Thoracic aorta (tissue), 2 donors: ENCODE measurements at places on chromosomes 13 and 19.

DNA sequence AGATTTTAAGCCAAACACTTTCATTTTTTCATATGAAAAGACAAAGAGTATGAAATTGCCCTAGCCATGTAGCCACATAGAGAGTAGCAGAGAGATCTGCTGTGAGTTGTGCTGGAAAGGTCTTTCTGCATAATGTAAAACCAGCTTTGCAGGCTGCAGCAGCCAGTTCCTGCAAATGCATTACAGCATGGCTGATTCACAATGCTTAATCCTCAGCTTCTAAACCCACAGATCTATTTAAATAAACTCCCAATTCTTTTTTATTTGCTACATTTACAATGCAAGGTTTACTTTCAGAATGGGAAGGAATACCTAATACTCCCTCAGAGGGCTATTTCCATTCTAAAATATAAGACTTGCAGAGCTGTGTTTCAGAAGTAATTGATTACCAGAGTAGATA is 185.6 kb upstream of the STARD13 start:
- DNase-seq = no peak

GRCh38 chr19:39998501-39998900 is 1.6 kb downstream of the ZNF546 start:
- no peak for DNase-seq

DNA sequence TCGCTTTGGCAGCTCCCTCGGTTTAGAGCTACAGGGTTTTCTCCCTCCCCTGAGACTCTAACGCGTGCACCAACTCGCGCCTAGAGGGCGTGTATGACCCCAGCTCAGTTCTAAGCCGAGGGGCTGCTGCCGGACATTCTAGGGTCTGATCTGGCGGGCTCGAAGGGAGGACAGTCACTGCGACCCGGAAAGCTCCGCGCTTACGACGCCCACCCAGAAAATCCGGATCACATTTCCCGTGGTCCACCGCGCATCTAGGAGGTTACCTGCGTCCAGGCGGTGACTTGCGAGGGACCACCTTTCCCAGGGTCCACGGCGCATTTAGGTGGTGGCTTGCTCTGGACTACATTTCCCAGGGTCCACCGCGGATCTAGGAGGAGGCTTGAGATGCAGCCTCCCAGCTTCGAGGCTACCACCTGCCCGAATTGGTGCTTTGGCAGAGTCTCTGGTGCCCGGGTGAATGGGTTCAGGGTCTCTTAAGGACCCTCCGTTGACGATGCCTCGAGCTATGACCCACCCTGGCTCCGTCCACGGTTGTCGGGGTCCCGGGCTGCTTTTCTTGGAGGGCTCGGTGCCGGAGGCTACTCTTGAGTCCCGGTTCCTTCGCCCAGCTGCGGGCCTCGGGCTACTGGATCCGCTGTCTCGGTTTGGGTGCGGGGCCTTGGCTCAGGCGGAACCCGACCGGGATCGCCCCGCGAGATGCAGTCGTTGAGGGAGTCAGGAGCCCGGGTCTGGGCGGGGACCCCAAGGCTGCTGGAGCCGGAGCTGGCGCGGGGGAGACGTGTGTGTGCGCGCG is 30.5 kb downstream of the ZNF146 start:
- no peak for DNase-seq

- no peak for DNase-seq
Measured at GRCh38 chr19:34229721-34230120, 24.6 kb upstream of the GARRE1 start.

DNA sequence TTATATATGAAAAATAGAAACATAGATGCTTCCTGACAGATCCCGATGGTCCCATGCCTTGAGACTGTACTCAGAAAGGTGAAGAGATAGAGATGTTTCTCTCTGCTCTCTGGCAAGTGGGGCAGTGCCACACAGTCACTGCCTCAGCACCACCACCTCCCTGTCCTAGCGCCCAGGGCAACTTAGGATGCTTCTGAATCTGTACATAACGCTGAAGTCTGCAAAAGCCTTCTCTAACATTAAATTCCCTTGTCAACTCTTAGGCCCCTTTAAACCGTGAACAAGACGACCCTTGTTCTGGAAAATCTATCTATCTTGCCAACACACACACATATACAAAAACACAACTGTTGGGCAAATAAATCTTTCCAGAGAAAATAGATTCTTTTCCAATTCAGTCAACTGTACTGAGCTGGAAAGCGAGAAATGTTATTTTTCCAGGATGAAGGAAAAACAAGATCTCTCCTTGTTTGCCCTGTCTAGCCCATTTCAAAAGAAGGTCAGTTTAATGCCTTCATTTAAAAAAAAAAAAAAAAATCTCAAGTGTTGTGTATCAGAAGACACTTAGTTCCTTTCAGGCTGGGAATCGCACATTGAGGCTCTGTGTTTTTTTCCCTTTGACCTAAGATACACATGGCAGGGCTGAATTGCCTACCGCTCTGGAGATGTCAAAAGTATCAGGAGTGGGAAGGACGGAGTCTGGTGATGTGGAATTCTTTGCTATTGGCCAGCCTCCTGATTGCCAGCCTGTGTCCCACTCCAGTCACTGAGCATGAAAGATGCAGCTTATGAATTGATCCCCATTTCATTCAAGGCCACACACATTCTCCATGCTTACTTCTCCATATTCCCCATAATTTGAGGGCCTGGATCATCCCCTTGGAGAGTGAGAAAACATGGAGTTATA is 241.4 kb downstream of the LACC1 start:
- DNase-seq = no peak

- no peak for DNase-seq
Measured at GRCh38 chr13:78339927-78340326, 263.4 kb downstream of the POU4F1 start.

DNA sequence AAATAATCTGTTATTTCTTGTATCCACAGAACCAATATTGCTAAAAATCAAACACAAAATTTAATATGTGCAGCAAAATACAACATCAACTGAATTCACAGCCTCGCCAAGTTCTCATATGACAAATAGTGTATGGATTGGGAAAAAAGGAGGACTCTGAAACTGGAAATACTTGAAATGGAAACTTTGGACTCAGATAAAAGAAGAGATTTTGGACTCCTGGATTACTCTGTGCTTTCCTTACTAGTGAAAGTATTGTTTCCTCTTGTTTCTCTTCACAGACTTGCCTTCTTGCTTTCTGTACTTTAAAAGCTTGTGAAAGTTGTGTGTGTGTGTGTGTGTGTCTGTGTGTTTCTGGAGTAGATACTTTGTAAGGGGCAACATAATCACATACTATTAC is 1596.3 kb downstream of the PCDH9 start:
- no peak for DNase-seq

- DNase-seq = no peak
Measured at GRCh38 chr13:33375421-33375820, 89.9 kb upstream of the STARD13 start.

GRCh38 chr13:101930331-101930730 is 471.5 kb downstream of the FGF14 start:
- DNase-seq = no peak

GRCh38 chr13:37656247-37656940 is 57.8 kb upstream of the POSTN start:
- no peak for DNase-seq

DNA sequence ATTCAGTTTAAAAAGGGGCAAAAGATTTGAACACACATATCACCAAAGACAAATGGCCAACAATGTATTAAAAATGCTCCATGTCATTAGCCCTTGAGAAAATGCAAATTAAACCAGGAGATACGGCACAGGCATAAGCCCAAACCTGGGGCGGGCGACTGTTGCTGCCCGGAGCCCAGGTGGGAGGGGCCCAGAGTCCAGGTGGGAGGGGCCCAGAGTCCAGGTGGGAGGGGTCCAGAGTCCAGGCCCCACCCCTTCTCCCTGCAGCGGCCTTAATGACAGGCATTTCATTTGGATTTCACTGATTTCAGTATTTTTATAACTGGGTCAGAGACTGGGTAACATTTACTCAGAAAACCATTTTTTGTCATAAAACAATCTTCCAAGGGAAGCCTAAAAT is 78.2 kb downstream of the RASA3 start:
- DNase-seq = no peak

DNA sequence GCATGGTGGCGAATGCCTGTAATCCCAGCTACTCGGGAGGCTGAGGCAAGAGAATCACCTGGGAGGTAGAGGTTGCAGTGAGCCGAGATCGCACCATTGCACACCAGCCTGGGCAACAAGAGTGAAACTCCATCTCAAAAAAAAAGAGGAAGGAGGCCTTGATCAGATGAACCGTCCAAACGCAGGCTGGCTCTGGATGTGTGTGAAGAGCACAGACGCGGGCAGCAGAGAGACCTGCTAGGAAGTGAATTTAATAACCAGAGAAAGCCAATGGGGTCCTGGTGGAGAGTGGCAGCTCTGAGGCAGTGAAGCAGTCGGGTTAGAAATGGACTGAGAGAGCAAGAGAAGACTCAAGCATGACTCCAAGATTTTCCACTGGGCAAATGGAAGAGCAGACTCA is 136.5 kb downstream of the RNF17 start:
- DNase-seq = no peak

GRCh38 chr13:90427322-90428272 is 919.9 kb upstream of the MIR17HG start:
- no peak for DNase-seq

- DNase-seq = no peak
Measured at GRCh38 chr13:114141261-114141996, 9.0 kb upstream of the RASA3 start.

DNA sequence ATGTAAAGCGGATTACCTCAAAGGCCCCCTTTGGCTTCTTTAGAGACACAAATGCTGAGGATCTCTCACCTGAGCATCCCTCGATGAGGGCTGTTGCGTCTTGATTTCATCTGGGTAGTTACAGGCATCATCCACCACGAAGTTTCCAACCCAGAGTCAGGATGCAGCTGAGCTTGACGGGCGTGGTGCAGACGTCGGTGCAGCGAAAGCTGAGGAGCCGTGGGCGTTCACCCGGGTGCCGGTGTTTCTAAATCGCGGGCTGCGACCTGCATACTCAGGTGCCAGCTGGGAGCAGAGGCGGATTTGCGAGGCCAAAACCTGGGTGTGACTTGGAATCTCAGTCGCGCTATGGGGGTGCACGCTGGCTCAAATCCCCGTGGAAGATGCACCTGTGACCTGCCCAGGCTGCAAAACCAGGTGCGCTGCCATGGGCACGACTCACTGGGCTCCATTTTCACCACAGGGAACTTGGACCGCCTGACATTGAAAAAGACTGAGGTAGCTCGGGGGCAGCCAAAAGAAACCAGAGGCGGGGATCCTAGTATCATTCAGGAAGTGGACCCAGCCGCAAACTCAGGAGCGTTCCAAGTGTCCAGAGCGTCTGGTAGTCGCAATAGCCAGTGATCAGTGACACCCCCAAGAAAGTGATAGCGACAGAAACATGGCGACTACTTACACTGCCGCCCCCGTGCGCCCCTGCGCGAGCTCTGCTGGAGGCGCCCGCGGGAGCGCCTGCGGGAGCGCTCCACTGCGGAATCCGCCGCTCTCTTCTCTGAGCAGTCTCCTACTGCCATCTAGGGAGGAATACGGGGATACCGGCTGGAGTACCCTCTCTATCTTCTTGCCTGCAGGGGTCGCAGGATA is 36.4 kb upstream of the IGFL4 start:
- DNase-seq = no peak

GRCh38 chr19:1000095-1000494 is at the start of gene GRIN3B:
Gene GRIN3B, plus strand, starts transcription at chr19:1000419. Its CDS starts 19 bp downstream, at chr19:1000438.
- DNase-seq = no peak

- no peak for DNase-seq
Measured at GRCh38 chr19:3586707-3587346, 1.5 kb downstream of the GIPC3 start.

GRCh38 chr13:99225078-99225477 is 24.4 kb downstream of the UBAC2 start:
- DNase-seq = no peak

DNA sequence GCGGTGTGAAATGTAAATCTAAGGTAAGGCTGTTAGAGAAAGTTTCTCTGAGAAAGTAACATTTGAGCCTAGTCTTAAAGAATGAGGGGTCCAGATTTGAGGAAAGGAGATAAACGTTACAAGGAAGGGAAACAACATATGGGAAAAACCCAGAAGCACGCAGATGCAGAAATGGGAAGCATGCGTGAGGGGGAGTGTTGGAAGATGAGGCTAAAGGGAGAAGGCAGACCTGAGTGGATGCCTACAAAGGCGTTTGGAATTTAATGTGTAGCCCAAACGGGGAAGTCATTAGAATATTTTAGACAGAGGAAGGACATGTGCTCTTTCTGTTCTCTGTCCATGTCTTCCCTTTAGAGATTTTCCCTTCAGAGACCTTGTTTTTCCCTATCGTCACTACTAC is 61.0 kb downstream of the TPT1 start:
- no peak for DNase-seq

- no peak for DNase-seq
Measured at GRCh38 chr13:49256841-49257240, 9.1 kb downstream of the CDADC1 start.

GRCh38 chr13:101970341-101970740 is 431.5 kb downstream of the FGF14 start:
- no peak for DNase-seq

DNA sequence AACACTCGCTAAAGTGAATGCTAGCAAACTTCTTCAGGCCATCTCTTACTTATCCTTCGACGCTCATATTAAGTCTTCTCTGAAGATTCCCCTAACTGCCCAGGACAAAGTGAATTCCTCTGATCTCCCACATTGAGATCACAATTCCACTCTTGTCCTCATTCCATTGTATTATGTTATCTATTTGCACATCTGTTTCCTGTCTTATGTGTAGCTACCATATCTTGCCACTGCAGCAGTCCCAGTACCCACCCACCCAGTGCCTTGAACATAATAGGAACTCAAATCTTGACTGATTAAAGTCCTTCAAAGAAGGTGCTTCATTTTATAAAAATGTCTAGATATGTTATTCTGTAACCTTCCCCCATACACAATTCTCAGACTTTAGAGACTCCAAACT is 702.3 kb downstream of the DIAPH3 start:
- no peak for DNase-seq

DNA sequence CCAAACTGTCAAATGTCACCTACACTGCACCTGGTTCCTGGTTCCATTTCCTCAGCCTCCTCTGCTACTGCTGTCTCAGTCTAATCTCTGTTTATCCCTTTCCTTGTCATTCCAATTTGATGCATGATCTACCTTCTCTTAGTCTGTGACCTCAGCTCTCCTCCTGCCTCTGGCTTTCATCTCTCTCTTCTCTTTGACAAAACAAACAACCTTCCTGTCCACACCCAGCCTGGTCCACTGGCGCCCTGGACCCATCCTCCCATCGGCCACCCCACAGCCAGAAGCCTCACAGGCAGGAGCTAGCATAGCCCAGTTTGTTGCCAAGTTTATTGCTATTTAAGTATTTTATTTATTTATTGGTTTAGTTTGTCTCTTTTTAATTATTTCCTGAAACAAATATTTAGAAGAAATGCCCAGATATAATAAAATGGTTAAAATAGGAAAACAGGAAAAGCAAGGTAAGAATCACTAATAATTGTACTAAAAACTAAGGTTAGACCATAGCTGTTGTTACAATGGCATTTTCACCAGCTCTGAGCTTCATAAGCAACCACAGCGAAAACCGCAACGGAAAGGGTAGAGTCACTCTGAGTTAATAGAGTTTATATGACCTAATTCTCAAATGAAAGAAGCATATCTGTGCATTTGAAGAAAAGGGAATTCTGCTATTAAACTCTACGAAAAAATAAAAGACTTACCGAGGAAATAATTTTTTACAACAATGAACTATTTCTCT is 68.6 kb downstream of the EFNB2 start:
- DNase-seq = no peak

- no peak for DNase-seq
Measured at GRCh38 chr13:21106089-21106488, 44.7 kb upstream of the LATS2 start.

- no peak for DNase-seq
Measured at GRCh38 chr13:30133554-30133912, 173.8 kb downstream of the KATNAL1 start.

- no peak for DNase-seq
Measured at GRCh38 chr13:110330491-110331011, 23.5 kb downstream of the COL4A2 start.

- DNase-seq = no peak
Measured at GRCh38 chr19:662207-662961, 630 bp downstream of the RNF126 start.
